Kidney capillary endothelial cell (primary cell): ENCODE measurements at places on chromosomes 3 and 15.

DNA sequence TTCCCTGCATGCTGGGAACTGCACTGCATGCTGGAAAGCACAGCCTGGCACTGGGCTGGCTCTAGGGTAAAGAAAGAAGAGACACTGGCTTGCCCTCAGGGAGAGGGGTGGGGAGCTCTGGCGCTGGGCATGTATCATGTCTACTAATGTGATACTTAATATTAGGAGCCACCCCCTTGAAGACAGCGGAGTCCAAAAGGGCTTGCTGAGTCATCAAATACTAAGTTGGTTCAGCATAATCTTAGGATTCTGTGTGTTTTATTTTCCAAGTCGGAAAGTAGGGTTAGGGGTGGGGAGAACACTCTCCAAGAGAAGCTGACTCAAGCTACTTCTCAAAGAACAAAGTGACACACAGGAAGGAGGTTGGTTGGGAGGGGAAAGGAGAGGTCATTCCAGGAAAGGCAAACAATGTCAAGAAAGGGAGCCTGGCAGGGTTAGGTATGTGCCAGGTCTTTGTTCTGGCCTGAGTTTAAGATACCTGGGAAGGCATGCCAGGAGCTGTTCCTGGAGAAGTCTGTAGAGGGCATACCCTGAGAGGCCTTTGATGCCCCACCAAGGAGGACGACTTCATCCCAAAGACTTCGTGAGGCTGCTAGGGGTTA lies 237.8 kb upstream of the NR2E3 start:
- peak; percentile 73 for DNase-seq

DNA sequence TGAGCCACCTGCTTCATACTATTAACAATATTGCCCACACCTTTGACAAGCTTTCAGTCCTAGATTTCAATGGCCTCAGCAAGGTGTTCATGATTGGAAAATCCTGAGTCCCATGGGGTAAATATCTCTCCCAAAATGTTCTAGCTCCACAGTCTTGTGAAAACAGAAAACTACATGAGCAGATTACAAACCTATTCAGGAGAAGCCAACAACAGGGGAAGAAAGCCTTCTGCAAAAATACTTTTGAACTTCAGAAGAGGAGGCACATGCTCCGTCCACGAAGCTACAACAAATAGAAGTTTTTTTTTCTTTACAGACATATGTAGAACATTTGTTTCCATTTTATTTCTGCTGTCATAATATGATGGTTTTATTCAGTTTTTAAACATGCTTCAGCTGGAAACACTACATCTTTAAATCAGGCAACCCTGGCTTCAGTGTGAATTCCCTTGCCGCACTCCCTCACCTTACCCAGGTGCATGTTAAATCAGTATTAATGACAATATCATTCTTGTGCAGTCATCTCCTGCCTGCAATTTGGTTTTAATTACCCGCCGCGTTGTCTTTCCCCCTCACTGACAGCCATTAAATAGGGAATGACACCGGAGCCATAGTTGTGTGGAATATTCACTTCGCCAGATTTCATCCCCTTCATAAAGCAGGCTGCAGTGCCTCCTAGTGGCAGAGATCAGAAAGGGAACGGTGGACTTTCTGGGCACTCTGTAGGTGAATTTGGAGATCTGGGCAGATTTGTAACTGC lies 725.5 kb upstream of the ARRDC4 start:
- DNase-seq, result peak; percentile 55

GRCh38 chr3:148360051-148360450 lies 337.7 kb upstream of the AGTR1 start:
- DNase-seq, result no peak

DNA sequence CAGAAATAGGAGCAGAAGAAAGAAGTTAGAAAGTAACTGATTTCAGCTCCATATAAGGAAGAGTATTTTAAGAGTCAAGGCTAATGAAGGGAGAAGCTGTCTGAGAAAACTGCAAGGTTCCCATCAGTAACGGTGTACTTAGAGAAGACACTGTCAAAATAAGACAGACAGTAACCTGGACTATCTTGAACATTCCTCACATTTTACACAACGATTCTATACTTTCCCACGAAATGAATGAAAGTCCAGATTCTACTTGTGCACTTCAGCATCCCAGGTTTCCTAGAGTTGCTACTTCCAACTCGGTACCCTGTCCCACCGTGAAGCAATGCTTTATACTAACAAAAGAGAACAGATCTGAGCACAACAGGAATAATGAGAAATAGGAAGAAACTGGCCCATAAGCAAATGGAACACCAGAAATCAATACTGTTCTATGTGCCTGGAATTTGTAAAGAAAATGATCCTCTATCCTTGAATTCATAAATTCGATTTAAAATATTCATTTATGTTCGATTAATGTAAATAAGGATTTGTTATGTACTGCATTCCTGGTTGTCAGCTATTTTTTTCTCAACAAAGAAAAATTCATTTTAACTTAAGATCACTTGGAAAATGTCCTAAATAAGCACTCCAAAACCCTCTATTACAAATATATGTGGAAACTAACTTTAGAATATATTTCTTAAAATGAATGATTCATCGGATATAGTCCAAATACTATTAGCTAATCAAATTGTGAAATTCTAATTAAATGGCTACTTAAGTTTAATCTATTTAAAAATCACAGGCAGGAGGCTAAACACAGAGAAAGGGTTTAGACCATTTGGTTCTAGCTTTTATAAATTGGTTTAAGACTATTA lies 1.5 kb downstream of the C3orf70 start:
- no peak for DNase-seq

DNA sequence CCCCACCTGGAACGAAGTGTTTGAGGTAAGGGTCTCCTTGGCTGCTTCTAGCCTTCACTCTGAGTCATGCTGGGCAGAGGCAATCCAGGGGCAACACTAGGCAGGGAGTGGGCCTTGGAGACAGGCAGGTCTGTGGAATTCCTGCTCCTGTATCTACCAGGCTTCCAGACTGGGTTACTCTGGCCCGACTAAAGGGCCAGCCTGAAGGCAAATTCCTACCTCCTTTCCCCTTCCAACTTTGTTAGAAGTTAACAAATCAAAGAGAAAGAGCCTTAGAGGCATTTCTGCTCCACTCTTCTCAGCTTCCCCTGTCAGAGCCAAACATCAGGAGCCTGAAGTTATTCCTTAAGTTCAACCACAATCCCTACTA lies 30.1 kb downstream of the ESYT3 start:
- no peak for DNase-seq

GRCh38 chr3:173770011-173770410 lies 372.5 kb downstream of the NLGN1 start:
- DNase-seq, result no peak

DNA sequence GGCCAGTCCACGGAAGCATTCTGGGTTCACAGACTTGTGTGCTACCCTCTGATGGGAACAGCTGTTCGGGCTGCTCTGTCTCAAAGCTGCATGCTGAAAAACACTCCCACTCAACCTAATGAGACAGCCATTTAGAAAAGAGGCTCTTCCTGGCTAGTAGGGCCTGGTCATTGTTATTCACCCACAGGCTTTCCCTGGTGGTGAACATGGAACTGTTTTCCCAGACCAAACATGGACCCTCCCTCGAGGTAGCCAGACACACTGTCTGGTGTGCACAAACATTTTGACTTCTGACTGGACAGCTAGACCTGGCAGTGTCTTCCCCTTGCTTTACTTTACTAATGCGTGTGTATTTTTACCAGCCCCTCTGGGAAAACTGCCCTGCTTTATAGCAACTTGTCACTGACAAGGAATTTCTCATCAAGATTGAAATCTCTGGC lies 39.0 kb downstream of the MECOM start:
- DNase-seq, result no peak

GRCh38 chr15:63340878-63341277 lies 40.8 kb downstream of the CA12 start:
- no peak for DNase-seq

- no peak for DNase-seq
These were observed 179.7 kb upstream of the ROBO1 start for GRCh38 chr3:79947469-79947868.
